ENCODE measurements at places on chromosomes 3 and 15.

- no peak for DNase-seq
Observed at GRCh38 chr3:73225146-73225855, 163.8 kb downstream of the EBLN2 start.

- no peak for DNase-seq
Observed at GRCh38 chr3:12943124-12944021, 102.0 kb upstream of the RPL32 start.

DNA sequence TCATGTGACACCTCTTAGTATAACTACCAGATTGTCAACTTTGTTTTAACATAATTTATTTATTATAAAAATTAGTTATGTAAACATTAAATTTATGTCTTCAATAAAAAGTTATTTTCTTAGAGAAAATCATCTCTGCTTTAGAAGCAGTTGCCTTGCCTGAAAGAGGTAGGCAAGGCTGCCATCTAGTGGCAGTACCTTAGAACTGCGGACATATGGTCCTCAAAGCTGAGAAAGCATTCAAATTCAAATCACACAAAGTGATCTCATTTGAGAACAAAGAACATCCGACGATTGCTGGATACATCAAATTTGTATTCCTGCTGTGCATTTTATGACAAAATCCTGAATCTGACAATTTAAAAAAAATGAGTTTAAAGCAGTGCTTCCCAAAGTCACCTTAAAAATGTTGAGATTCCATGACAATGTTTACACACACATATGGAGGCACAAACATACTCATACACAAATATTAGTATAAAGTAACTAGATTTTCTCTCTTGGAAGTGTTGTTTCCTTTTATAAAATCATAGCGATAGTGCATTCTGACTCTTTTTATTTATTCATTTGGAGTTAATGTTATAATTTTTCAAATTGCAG lies 617.4 kb downstream of the CADM2 start:
- DNase-seq: peak; percentile 64

- peak; percentile 81 for DNase-seq
Observed at GRCh38 chr3:193780810-193781478, 187.9 kb downstream of the OPA1 start.

DNA sequence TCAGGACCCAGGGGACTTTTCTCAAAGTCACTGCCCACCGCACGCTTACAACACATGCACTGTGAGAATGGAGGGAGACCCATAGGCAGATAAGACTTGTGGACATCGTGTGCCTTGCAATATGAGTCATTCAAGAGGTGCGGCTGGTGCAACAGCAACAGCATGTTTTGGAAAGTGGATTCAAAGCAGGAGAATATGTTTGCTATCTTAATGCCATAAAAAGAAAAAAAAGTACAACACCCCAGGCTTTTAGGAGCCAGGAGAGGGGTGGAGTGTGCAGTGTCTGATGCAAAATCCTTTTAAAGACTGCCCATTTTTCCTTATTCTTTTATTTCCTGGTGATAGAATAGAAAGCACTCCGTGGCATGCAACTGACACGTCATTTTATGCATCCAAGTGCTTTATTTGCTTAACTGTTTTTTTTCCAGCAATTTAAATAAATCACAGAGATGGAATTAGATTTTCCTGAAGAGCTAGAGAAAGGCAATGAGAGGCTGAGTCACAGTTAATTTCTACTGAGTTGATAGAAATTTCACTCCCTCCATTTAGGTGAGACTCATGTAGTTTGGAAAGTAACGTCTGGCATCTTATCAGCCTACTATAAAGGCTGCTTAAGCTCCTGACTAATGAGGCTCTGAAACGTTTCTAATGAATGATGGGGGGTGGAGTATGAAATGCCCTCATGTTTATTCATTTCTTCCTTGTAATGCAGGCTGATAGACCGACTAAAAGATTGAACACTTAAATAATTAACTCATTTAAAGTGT lies 96.4 kb downstream of the NSUN3 start:
- DNase-seq: no peak

- DNase-seq: no peak
Observed at GRCh38 chr3:70583682-70584081, 271.2 kb upstream of the MDFIC2 start.
